Activated naive CD8-positive, alpha-beta T cell treated with anti-CD3 and anti-CD28 coated beads, Interleukin-2, amount 10 ng/mL, durations not matched to agents 7 days and 5 days (primary cell): ENCODE measurements at places on chromosomes 11 and 22. TPM values are rescaled to one million over a fixed set of nuclear protein-coding genes. Genes with fewer than 3 reads are reported as not detected.

NTM gene
- not detected for total RNA-seq

DNA sequence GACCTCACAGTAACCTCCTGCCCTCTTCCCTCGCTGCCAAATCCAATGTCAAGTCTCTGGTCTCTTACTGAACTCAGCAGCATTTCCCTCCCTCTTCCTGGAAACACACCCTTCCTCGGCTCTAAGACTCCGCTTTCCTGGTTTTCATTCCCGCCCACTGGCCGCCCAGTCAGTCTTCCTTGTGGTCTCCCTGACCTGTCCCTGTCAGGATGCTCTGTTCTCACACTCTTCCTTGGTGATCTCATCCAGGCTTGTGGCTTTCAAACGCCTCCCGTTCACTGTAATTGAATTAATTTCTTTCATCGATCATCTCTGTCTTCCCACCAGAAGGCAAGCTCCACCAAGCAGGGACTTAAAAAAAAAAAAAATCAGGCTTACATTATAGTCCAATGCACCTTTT, 33.5 kb downstream of the MYO18B start:
- no peak for DNase-seq

DUSP8 gene
- total RNA-seq, result 3.7 TPM

GRCh38 chr11:96579656-96580055, 189.8 kb downstream of the JRKL start:
- DNase-seq, result no peak

DNA sequence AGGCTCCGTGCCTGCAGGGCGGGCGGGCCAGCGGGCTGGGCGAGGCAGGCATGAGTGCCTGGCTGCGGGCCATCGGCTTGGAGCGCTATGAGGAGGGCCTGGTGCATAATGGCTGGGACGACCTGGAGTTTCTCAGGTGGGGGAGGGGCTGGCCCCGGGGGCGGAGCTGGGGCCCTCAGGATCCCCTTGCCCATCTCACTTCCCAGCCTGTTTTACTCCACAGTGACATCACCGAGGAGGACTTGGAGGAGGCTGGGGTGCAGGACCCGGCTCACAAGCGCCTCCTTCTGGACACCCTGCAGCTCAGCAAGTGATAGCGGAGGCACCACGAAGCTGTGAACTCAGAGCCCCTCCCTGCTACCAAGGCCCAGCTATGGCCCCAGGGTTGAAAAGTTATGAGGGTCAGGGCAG, 5.9 kb downstream of the PHOX2A start:
- DNase-seq, result peak; percentile 59

DNA sequence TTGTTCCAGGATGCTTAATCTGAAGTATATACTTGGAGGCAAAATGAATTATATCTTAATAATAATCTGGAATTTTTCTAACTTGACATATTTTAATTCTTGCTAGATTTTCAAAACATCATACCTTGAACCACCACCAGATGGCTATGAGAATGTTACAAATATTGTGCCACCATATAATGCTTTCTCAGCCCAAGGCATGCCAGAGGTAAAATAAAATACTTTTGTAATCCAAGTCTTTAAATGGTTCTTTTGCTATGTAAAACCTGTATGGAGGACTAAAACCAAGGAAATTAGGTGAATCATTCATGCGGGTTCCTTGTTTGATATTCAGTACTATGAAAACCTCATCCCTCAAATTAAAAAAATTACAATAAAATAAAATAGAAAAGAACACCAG, 14.4 kb downstream of the NAALAD2 start:
- DNase-seq, result no peak
